Left cardiac atrium (tissue), 4 donors: ENCODE measurements at places on chromosomes 3 and 15. TPM values are rescaled to one million over a fixed set of nuclear protein-coding genes. Genes with fewer than 3 reads are reported as not detected.

Gene CDHR4
- not detected for total RNA-seq

GRCh38 chr3:107921038-107921437 is 169.8 kb downstream of the CD47 start:
- no peak for DNase-seq

GRCh38 chr3:8972639-8973038 is 9.4 kb upstream of the RAD18 start:
- no peak for DNase-seq

Gene FANCD2OS
- total RNA-seq = not detected

Gene ZPLD1
- total RNA-seq = 0.34 TPM

GRCh38 chr15:98758224-98758623 is 109.9 kb downstream of the IGF1R start:
- no peak for DNase-seq

DNA sequence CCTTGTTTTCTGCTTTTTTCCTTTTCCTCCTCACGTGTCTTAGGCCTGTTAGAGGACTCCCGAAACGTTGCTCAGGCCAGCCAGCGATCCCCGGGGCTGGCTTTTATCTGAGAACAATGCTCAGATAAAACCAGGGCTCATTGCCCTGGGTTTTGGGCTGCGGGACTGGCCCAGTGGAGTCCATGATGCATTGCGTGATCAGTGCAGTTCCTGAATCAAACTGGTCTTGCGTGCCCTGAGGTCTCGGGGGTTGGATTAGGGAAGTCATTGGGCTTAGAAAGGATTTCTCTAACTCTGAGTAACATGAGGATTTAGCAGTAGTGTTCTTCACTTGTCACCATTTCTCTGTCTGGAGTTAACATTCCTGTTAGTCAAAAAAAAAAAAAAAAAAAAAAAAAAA is 66.3 kb downstream of the CCR1 start:
- no peak for DNase-seq

DNA sequence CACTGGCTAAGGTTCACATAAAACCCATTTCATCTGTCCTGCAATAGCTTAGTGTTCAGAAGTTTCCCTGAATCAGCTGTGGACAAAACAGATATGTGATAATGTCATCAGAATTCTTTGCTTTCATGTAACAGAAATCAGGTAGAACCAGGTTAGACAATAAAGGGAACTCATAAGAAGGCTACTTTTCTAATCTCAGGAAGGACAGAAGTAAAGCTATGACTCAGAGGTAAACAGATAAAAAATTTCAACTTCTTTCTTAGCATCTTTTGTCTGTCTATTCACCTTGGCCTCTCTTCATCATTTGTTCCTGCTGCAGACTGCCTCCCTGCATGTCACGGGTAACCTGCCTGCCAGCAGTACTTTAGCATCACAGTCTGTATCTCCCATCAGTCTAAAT is 643.1 kb downstream of the MECOM start:
- no peak for DNase-seq

- peak; percentile 44 for DNase-seq
Measured at GRCh38 chr3:99720985-99721632, 82.7 kb downstream of the COL8A1 start.

GRCh38 chr15:74642348-74642733 is 26.7 kb downstream of the CLK3 start:
- no peak for DNase-seq

GRCh38 chr15:44183363-44183762 is 11.7 kb downstream of the FRMD5 start:
- no peak for DNase-seq

- no peak for DNase-seq
Measured at GRCh38 chr3:142086581-142087090, 62.7 kb downstream of the TFDP2 start.

Gene NR1I2
- 0.09 TPM for total RNA-seq

- no peak for DNase-seq
Measured at GRCh38 chr15:32747921-32748342, 30.1 kb downstream of the GREM1 start.

- peak; percentile 69 for DNase-seq
Measured at GRCh38 chr15:83108266-83109219, 1.1 kb downstream of the TM6SF1 start.

DNA sequence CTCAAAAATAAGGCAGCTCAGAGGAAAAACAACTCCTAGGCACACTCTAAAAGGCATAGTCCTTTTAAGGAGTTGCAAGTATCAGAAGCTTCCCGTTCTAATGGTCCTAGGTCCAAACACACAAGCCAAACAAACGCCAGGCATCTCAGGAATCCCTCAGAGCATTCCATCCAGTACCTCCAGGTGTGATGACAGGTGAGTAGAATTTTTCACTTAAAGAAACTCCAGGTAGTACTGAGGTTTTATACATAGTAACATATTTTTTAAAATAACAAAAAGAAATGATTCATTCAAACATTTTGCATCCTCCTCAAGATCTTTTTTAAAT is 1092.3 kb downstream of the TUSC7 start:
- no peak for DNase-seq

DNA sequence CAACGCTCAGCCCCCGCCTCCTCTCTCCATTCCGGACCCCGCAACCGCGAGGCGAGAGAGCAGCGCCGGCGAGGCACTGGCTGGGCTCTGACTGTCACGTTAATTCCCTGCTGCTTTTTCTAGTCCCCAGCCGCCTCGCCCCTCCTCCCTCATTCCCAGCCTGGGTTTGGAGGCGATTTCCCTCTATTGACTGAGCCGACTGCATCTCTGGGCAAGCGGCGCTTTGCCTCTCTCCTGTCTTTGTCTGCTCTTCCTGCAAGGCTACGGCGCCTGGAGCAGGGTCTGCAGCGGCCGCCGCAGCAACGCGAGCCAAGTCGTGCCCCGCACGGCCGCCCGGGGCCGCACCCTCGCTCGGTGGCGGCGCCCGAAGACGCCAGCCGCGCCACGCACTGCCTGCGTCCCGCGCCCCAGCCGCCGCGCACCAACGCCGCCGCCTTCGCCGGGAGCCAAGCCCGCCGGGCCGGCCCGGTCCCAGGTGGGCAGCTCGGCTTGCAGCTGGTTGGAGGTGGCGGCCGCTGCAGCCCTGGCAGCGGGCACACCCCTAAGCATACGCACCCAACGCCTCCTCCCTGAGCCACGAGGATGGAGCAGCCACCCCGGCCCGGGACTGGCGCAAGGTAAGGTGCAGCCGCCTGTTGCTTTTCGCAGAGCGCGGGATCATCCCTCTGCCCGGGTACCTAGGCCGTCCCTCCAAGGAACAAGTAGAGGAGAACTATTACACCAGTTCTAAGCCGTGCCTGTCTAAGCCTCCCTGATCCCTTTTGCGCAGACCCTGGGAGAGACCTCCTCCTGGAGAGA is at the start of gene LRRC3B:
TSS of gene LRRC3B (plus strand) at position 152 of the 798 bp plus-strand sequence. CDS start 86,901 bp downstream, outside the sequence.
- DNase-seq = no peak

Gene CIDEC
- 63.3 TPM for total RNA-seq

DNA sequence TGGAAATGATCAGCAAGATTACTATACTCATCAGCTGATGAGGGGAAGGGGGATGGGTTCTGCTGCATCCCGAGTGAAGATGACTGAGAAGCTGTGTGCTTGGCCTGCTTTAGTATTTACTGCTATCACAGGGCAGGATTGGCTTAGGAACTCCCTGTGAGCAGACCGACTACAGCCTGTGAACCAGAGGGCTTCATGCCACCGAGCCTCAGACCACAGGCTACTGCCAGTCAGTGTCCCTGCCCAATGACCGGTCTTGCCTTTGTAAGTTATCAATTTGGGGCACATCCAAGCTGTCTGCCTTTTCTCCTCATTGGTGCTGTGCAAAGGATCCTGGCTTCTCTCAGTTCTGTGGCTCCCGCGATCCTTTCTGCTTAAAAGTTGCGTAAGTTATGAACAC is 71.5 kb downstream of the PDCD6IP start:
- no peak for DNase-seq

- DNase-seq = no peak
Measured at GRCh38 chr3:82186017-82186416, 424.6 kb upstream of the GBE1 start.

- DNase-seq = no peak
Measured at GRCh38 chr3:133236901-133237300, 163.0 kb upstream of the BFSP2 start.

- no peak for DNase-seq
Measured at GRCh38 chr15:67741308-67741707, 84.0 kb upstream of the SKOR1 start.

- no peak for DNase-seq
Measured at GRCh38 chr3:61060411-61060861, 190.8 kb downstream of the FHIT start.

Gene KBTBD13
- 5.2 TPM for total RNA-seq

Gene NR2E3
- not detected for total RNA-seq

Gene MLF1
- total RNA-seq = 126 TPM

DNA sequence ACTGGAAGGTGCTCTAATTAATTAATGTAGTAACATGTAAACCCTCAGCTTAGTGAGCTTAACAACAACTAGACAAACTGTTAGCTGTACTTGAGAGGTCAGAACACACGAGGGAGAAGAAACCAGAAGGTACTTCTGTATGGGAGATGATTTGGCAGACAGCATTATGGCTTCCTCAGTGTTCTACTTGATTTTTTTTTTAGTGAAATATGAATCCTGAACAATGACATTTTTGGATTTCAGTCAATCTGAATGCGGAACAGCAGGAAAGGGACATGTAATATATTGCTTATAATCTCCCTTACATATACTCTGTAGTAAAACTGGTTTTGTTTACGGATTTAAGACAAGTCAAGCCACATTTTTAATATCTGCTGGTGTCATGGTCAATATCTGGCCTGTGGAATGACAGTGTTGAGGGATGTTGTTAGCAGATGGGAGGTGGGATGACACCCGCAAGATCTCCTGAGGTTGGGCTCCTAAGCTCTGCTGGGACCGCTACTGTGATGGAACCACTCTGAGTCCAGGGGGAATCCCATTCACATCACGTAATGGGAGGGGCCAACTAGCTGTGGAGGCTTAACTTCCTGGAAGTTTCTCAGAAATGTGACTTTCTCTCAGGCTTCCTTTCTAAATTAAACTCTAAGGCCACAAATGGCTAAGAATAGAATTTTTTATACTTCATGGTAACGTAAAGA is 18.7 kb downstream of the TNFAIP8L3 start:
- DNase-seq = no peak

Gene OCA2
- total RNA-seq = 0.09 TPM

Gene CKMT1A
- 1.7 TPM for total RNA-seq

DNA sequence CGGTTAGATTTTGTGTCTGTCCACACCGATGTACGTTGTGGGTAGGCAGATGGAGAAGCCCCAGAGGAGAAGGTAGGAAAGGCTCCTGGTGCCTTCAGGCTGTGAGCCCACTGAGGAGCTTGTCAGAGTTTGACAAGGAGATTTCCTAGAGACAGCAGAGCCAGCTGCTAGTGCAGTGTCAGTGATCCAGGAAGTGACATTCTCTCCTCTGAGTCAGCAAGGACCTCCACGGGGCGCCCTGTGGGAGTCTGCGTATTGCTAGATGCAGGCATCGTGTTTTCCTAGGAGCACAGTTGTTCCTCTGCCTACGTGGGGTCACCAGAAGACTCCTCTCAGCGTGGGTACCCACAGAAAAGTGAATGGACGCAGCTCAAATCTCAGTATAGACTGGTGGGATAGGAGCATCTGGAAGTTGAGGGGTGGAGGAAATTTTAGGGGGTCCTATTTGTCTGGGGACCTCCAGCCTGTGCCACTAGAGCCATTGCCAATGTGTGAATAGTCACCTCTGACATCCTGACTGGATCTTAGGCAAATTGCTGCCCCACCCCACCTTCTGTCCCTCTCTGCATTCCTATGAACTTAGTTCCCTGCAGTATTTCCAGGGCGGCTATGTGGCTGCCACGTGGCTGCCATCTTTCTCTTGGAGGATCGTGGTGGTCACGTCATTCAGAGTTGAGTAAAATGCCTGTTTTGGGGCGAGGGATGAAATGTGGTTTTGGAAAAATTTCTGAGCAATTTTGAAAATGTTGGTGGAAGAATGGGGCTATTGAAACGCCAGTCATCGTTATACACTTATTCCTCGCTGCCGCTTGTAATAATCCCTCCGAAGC is 84.8 kb upstream of the KLHL25 start:
- no peak for DNase-seq

DNA sequence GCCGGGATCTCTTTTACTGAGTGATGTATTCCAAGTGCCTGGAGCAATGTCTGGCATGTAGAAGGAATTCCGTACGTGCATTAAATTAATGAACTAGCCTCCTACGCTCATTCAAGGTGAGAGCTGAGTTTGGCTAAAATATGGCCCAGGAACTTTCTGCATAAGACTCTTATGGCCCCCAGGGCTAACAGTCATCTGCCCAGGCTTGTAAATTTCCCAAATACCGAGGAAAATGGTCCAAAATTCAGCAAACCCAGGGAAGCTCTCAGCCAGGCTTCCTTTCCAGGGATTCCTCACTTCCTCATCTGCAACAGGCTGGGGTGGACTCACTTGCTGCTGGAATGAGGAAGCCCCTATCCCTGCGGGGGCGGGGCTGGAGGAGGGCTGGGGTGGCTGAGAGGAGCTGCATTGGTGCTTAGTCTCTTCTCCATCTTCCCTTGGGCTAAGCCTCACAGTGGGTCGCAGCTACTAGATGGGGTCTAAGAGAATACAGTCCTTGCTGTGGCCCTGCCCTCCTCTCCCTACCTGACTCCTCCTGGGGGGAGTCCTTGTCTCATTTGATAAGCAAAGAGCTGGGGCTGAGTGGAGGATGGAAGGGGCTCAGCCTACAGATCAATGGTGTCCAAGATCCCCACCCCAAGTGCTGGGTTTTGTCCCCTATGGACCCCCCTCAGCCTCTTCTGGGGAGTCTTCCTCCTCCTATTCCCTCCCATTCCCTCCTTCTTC is 28.5 kb upstream of the APOD start:
- no peak for DNase-seq

GRCh38 chr3:127738192-127738840 is 65.6 kb downstream of the ABTB1 start:
- DNase-seq = no peak

Gene IGSF11
- 2.2 TPM for total RNA-seq

Gene PXYLP1
- total RNA-seq = 5.6 TPM

GRCh38 chr3:149186219-149186618 is 35.4 kb downstream of the CP start:
- DNase-seq = no peak

DNA sequence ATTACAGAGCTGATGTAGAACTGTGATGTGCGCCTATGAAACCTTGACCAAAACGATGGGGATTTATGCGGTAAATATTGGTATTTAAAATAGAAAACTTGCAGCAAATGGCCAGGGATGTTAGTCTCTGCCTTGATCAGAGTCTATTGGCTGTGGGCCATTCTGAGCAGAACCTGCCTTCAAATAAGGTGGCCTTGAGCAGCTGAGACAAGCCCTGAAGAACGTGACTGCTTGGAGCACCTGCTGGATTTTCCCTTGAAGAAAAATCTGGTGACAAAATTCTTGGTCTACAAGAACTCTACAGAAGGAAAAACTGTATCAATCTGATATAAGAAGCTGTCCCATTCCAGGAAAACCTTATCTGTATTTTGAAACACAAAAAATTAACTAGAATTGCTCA is 820.1 kb upstream of the EPHA6 start:
- no peak for DNase-seq

GRCh38 chr3:101530686-101531047 is 17.7 kb upstream of the SENP7 start:
- DNase-seq = no peak

DNA sequence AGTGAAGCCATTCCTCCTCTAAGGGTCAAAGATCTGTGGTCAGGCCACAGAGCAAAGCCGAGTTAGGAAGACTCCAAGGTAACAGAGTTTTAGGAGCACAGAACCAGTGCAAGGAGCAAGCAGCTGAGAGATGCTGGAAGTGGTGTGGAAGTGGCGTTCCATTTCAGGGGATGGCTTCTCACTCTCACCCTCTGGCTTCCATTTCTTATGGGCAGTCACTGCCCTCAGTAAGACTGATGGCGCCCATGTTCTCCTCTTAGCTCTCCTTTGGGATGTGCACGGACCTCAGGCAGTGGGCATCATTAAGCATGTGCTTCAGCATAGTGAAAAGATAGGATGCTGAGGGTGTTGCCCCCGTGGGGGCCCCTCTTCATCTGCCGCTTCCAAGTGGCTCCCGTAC is 90.3 kb downstream of the ASB7 start:
- DNase-seq = no peak

Gene CCDC9B
- total RNA-seq = 72.1 TPM
